HFF-Myc (cell line): ENCODE measurements at places on chromosomes 16 and 17.

- no peak for DNase-seq
Measured at GRCh38 chr17:13419676-13420075, 182.1 kb downstream of the HS3ST3A1 start.

DNA sequence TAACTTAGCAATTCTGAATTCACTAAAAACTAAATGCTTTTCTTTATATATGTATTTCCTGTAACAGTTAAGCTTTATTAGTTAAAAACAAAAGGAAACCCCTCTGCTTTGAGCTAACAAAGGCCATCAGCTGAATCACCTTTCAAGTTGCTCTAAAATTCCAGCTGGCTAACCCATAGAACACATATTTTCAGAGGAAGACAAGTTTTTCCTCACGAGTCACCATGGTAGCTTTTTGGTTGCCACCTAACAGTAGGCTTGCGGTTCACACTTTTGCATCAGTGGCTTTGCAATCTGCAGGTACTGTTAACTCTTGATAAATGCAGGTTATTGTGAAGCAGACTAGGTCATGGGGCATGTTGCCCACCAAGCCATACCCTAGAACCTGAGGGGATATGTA is 57.6 kb upstream of the IRX5 start:
- DNase-seq: no peak

- DNase-seq: no peak
Measured at GRCh38 chr17:46042246-46042645, 43.2 kb downstream of the STH start.

- no peak for DNase-seq
Measured at GRCh38 chr16:50229149-50229726, 37.1 kb upstream of the ADCY7 start.

GRCh38 chr17:32536736-32537643 is 50.2 kb downstream of the CDK5R1 start:
- DNase-seq: no peak

DNA sequence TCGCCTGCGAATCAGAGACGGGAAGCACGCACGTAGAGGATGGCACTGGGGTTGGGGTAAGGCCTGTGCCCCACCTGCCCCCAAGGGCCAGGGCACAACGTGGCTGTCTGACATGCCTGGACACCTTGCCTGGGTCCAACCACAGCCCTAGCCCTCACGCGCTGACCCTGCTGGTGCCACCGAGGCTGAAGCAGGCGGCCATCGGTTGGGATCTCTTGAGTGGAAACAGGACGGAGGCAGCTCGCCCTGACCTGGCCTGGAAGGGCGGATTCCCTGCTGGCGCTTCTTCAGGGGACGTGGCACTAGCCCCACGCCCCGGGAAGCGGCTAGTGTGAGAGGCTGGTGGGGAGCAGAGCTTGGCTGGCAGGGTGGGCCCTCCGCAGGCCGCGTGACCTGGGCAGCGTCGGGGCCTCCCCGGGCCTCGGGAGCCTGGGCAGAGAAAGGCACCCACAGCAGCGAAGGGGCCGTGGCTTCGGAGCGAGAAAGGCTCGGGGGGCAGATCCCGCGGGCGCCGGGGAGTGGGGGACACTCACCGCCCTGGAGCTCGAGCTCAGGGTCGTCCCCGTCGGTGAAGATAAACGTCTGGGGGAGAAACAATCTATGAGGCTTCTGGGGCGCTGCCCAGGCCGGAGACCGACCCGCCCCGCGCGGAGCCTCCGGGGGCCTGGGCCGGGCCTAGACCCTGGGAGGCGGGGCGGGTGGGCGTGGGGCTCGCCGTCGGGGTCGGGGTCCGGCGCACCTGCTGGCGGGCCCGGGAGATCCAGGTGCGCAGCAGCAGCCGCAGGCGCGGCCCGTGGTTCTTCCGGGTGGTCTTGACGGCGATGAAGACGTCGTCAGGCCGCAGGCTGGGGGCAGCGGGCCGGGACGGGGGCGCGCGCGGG is 610 bp downstream of the RFNG start:
- no peak for DNase-seq

DNA sequence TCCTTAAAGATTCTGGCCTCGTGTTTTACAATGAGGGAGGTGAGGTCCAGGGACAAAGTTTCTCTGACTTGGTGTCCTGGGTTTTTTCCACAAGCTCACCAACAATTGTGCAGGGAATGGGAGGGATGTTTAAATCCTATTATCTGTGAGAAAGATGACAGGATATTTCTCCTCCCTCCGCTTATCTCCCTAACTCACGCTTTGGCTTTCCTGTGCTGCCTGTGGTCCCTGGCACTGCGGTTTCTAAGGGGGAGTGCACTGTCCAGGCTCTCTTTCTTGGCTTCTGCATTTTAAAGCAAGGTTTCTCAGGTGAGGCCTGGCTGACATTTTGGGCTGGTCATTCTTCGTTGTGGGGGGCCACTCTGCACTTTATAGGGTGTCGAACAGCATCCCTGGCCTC is 16.4 kb downstream of the GGA3 start:
- no peak for DNase-seq

DNA sequence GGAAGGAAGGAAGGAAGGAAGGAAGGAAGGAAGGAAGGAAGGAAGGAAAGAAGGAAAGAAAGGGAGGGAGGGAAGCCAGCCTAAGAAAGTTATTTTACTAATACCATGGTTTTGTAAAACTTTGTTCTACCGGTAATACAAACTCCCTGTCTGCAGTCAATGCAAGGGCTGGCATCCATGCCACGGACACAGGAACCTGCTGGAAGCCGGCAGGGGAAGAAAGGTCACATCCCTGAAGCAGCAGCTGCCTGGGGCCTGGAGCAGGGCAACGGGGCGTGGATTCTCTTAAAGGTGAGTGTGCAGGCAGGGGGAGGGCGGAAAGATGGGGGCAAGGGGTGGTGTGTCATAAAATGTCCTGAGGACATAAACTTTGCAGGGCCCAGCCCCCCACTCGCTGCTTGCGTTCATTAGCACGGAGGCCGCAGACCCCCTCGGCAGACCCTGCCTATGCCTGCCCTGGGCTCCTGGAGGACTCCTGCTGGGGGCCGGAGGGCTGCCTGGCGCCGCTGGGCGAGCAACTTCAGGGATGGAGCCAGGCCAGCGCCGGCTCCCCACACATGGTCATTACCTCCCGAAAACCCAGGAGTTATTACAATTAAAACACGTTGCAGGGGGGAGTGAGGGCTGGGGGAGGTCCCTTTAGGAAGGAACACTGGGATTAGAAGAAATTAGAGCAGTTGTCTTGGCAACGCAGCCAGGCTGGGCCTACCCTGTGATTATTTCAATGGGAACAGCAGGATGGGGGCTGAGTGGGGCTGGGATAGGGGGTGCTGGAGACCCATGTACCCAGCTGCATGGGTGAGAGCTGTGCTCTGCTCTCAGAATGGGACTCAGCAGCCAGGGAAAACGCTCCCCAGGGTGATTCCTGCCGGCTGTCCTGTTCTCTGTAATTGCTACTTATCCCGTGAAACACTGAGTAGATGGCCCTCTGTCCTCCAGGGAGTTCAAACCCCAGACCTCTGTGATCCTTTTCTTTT is 257.9 kb downstream of the SOX9 start:
- DNase-seq: no peak

GRCh38 chr17:37737081-37737480 is 7.8 kb downstream of the HNF1B start:
- no peak for DNase-seq

DNA sequence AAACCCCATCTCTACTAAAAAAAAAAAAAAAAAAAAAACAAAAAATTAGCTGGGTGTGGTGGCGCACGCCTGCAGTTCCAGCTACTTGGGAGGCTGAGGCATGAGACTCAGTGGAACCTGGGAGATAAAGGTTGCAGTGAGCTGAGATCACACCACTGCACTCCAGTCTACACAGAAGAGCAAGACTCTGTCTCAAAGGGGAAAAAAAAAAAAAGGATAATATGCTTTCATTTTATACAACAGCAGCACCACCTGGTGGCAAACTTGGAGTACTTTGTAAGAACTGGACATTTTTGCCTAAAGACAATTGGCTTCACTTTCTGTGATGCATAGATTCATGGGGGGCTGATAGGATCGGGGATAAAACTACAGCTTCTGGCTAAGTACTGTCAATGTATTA is 8.5 kb downstream of the CHTF8 start:
- DNase-seq: no peak

- no peak for DNase-seq
Measured at GRCh38 chr17:52837492-52837891, 679.0 kb upstream of the CA10 start.

DNA sequence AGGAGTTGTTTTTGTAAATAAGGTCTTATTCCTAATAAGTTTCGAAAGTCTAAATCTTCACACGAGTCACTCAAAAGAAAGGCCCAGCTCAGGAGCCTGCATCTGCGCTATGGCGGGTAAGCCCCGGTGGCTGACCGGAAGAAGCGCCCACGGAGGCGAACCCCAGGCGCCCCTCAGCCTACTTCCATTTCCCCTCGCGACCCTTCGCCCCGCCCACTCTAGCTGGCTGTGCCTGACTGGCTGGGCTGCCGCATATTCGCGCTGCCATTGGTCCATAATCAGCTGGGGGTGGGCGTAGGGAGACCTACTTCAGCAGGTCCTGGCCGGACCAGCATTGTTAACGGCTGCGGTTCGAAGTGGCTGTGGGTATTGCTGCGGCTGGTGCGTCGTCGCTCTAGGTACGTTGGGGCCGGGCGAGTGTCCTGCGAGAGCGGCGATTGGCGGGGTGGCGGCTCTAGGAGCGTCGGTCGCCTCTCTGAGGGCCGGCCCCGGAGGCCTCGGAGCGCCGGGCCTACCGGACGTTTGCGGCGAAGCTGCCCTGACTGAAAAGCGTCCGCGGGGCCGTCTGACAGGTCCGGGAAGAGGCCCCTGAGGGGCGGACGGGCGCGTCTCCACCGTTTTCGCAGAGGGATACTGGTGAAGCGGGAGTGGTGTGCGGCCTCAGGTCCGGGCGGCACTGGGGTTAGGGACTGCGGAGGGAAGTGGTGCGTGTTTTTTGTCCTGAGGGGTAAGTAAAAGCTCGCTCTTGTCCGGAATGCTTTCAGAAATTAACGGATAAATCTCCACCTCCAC is at the start of gene ATF7IP2:
TSS of gene ATF7IP2 (plus strand) at position 337 of the 792 bp plus-strand sequence. CDS start 44,560 bp downstream, outside the sequence.
- peak; percentile 80 for DNase-seq

GRCh38 chr17:74646231-74646630 is 22.7 kb upstream of the CD300E start:
- no peak for DNase-seq

DNA sequence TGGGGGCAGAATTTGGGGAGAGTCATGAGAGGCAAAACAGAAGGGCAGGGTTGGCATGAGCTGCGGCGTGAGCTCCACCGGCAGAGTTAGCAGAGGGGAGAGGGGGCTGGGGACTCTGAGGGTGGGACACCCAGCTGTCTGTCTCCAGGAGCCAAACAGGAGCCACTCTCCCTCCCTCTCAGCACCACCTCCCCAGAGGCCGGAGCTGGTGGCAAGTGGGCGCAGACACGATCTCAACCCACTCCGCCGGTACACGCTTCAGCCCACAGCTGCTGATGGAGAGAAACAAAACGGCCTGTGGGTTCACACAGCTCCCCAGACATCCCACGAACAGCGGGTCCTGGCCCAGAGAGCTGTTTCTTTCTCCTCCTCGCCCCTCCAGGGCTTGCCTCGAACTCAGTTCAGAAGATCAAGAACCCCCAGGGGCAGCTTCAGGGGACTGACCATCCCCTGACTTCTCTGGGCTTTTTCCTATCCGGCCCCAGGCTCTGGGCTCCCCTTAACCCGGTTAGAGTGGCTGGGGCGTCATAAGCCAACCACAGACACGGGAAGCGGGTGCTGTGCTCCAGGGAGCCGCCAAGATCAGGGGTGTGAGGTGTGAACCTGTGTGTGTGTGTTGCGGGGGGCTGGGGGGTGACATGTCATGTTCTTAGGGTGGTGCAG is 7.6 kb downstream of the RHBDF2 start:
- DNase-seq: no peak

DNA sequence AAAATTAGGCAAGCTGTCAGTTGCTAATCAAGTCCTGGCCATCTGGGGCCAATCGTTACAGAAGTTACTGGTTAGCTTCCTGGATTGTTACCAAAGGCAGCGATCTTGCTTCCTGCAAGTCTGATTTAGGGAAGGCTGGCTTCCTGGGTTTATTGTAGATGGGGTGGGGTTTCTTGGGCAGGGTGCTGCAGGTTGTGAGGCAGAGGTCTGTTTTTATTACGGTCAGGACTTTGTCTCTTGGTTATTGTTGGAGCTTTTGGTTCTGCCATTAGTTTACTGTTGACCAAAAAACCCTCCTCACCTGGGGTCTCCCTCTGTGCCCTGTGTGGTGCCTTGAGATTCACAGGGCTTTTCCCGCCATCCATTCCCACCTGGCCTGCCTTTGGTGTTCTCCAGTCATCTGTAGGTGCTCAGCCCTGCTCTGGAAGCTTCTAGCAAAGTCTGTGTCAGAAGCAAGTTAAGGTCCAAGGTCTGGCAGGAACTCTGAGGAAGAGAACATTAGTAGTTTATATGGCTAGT is 36.9 kb downstream of the SLC47A1 start:
- no peak for DNase-seq

GRCh38 chr16:74738816-74739215 is 35.8 kb downstream of the FA2H start:
- DNase-seq: no peak

GRCh38 chr16:78212674-78213073 is 113.2 kb downstream of the WWOX start:
- no peak for DNase-seq

DNA sequence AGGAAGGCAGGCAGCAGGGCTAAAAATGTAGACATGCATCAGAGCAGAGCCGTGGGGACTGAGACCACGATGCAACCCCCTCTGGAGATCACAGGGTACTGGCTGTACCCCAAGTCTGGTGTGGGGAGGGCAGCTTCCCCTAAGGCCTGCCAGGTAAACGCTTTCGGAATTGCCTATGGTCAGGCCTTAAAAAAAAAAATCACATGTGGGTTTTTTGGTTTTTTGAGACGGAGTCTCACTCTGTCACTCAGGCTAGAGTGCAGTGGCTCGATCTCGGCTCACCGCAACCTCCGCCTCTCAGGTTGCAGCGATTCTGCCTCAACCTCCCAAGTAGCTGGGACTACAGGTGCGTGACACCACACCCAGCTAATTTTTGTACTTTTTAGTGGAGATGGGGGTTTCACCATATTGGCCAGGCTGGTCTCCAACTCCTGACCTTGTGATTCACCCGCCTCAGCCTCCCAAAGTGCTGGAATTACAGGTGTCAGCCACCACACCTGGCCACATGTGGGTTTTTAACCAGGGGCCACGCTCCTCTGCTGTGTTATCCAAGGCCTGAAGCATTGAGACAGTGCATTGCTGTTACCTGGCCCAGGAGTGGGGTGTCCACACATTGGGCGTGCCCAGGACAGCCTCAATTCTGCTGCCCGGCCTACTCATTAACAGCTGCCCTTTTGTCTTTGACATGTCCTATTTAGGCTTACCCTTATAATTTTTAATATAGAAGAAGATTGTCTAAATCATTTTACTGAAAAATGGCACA is 50.4 kb downstream of the LITAF start:
- no peak for DNase-seq

DNA sequence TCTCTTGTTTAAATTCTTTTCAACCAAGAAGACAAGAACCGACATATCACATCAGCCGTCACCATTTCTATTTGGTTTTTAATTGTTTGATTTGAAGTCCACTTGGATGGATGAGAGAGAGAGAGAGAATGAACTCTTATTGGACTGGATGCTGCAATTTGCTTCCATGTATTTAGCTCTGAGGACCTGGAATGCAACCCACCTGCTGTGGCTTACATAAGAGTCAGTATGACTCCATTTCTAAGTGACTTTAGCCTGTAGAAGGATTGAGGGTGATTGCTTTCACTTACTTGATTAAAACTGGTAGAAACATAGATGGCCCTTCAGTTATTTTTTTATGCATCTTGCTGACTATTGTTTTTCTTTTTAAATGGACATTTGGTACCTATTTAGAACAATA is 296.1 kb downstream of the CNTNAP4 start:
- DNase-seq: no peak
